ENCODE measurements at places on chromosomes 2 and 18.

GRCh38 chr18:79064228-79064627 lies 5.0 kb upstream of the ATP9B start:
- no peak for DNase-seq

DNA sequence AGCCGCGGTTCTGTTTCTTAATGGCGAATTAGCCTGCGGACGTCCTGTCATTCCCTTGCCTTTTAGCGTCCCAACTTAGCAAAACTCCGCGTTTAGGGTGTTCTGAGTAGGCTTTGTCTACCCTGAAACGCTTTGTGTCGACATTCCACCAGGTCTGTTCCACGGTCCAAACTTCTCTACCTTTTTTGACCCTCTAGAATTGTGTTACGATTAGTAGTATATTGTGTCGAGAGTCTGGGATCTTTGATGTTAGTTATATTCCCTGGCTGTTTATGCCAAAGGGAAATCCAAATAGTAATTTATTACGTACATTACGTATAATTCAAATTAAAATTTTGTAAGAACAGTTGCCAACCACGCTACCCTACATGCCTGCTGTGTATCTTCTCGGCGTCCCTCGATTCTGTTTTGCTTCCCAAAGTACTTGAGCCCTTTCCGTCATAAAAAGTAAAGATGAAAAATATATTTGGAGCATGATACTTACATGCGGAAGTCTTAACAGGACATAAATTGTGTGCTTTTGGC lies 495 bp upstream of the TTC32 start:
- no peak for DNase-seq

DNA sequence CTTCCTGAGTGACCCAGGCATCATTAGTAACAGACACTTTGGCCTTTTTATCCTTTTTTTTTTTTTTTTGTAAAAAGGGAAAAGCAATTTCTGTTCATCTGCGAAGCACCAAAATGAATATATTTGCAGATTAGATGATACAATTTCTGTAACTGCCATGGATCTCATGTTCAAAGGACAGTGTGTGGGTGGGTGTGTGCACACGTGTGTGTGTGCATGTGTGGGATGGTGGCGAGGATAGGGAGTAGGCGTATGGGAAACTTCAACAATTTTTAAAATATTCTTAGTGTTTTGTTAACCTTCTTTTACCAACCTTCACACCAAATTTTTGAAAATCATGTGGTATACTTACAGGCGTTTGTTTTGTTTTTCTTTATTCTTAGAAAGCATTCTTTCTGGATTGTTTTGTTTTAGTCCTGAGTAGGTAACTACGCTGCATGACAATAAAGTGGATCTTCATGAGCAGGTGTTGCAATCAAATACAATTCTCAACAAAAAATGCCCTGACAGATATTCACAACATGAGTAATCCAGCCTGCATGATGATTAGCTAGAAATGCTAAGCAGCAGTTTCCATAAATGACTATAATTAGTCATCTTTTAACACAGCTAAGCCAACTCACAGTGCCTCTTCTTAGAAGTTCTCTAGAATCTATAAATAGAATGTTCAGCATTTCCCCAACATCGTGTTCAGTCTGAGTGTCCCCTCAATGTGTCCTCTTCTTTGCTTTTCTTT lies 53.5 kb upstream of the RMDN2 start:
- no peak for DNase-seq

DNA sequence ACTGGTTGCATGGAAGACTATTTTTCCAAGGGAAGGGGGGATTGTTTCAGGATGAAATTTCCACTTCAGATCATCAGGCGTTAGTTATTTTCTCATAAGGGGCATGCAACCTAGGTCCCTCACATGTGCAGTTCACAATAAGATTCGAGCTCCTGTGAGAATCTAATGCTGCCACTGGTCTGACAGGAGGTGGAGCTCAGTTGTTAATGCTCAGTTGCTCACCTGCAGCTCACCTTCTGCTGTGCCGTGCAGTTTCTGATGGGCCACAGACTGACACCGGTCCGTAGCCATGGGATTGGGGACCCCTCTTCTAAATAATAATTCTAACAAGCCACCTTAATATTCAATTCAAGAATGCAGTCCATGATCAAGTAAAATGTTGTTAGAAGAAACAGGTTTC lies 34.9 kb downstream of the PLCL1 start:
- no peak for DNase-seq

- DNase-seq = no peak
These were observed 359.3 kb downstream of the IRS1 start for GRCh38 chr2:226440127-226440918.

Measured in activated naive CD4-positive, alpha-beta T cell (primary cell).